ENCODE measurements at places on chromosomes 11 and 22.

- DNase-seq = no peak
Measured at GRCh38 chr22:31295831-31296657, 3.8 kb upstream of the PIK3IP1 start.

GRCh38 chr22:32752816-32753520, 48.5 kb upstream of the TIMP3 start:
- no peak for DNase-seq

- DNase-seq = no peak
Measured at GRCh38 chr11:85843929-85844328, 11.3 kb upstream of the CCDC83 start.

DNA sequence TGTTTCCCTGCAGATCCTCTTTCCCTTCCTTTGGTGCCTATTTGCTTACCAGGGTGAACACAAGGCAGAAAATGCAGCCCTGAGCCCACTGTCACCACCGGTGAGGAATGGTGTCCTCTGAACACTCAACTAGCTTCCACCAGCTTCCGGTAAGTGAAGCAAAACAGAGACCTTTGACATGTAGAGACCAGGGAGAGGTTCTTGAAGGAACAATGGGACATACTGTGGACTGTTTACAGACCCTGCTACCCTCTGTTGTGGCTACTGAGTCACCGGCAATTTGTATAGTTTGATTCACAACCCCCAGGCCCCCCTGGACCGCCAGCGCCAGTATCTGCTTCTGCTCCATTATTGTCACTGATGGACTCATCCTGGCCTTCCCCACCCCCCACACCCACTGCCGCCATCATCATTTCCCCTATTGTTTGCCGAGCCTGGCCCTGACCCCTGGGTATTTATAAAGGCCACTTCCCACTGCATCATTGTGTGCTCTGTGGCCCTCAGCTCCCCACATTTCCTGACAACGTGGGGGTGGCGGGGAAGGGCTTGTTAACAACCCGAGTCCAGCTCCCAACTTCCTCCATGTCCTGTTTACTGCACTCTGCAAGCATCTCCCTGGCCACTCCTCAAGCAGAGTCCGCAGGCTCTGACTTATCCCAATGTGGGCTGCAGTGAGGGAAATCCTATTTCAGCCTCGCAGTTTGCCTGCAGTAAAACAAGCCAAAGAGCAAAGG, 252.9 kb downstream of the ETS1 start:
- no peak for DNase-seq

DNA sequence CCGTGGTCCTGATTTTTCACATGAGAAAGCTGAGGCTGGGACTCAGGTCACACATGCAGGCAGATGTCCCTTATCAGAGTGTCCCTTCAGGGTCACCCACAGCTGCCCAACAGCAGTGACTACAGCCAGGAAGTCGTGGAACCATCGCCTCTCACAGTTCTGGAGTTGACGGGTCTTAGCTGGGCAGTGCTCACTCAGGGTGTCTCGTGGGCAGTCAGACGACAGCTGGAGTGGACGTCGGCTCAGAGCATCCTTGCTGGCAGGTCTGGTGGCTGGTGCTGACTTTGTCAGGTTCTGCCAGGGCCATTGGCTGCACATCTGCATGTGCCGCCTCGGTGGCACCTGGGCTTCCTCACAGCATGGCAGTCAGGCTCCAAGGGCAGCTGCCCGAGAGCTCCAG, 35.6 kb upstream of the TH start:
- DNase-seq = peak; percentile 20

- no peak for DNase-seq
Measured at GRCh38 chr11:124938206-124938765, 2.4 kb upstream of the HEPACAM start.

- no peak for DNase-seq
Measured at GRCh38 chr11:10511181-10511621, 29.8 kb downstream of the RNF141 start.
